ENCODE measurements at places on chromosomes 1 and 21.
A peak's percentile ranks its signal among the peaks of the same experiment; 100 is the strongest.

- DNase-seq = no peak
Measured at GRCh38 chr1:65166572-65167305, 18.7 kb downstream of the AK4 start.

- DNase-seq = no peak
Measured at GRCh38 chr1:114234408-114235124, 80.9 kb upstream of the SYT6 start.

GRCh38 chr1:181021811-181022434 is 747 bp downstream of the STX6 start:
- DNase-seq = peak; percentile 83

GRCh38 chr1:91555821-91556531 is 55.3 kb downstream of the CDC7 start:
- peak; percentile 66 for DNase-seq

- DNase-seq = peak; percentile 20
Measured at GRCh38 chr1:212186427-212187207, 98.6 kb upstream of the PPP2R5A start.

DNA sequence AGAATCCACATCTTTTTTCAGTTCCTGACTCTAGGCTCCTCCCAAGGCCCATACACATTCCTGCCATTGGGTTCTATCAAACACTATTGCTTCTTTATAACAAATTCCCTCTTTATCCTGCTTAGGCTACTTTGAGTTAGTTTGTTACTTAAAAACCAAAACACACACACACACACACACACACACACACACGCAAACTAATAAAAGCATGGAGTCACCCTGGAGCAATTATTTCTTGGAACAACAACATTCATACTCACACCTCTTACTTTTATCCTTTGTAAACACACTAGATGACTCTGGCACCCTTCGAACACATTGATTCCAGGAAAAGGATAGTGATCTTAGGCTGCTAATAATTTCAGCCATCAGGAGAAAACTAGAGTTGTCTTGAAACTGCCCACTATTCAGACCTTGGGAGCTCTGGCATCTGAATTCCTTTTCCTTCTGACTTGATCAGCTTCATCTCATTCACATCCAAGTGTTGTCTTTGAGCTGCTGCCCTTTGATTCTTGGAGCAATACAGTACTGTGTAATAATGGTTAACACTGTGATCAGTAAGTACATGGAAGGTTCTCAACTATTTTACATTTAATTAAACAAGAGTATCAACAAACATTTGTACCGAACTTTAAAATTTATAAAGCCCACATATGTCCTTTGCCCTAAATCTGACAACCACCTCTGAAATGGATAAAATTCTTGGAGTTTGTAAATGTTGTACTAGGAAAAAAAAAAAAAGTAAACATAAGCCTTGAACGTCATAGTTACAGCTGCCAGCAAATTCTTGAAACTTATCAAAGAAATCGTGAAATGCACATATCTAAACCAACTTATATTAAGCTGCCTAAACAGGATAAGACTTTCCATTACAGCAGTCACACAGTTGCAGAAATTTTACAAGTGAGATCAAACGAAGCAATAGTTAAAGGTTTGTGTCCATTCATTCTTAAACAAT is 2.8 kb upstream of the SEC22B start:
- DNase-seq = peak; percentile 7

GRCh38 chr1:228502522-228502921 is 15.3 kb downstream of the RNF187 start:
- no peak for DNase-seq

DNA sequence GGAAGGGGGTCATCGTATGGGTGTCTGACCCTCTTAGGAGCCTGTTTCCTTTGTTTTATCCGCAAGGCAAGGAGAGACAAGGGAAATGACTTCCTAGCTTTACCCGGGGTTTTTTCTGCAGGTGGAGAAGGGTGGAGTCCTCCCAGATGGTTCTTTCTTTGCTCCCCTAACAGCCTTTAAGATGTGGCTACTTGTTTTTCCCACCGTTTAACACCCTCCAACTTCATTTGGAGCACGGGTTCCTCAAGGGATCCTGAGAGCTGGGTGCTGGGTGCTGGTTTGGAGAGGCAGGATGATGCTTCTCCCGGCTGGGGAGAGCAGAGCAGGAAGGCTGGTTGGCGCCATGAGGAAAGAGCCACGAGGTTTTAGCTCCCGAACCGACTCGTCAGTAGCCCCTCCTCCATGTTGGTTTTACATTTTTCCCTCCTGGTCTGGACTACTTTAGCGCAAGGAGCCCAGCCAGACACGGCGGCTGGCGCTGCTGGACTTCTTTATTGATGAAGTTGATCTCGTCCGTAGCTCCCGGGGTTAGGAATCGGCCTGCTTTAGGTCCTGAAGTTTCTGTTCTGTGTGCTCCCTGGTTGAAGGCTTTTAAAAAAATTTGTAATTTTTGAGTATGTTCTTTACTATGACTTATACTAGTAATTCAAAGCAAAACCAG is 1.4 kb downstream of the UCK2 start:
- peak; percentile 79 for DNase-seq

DNA sequence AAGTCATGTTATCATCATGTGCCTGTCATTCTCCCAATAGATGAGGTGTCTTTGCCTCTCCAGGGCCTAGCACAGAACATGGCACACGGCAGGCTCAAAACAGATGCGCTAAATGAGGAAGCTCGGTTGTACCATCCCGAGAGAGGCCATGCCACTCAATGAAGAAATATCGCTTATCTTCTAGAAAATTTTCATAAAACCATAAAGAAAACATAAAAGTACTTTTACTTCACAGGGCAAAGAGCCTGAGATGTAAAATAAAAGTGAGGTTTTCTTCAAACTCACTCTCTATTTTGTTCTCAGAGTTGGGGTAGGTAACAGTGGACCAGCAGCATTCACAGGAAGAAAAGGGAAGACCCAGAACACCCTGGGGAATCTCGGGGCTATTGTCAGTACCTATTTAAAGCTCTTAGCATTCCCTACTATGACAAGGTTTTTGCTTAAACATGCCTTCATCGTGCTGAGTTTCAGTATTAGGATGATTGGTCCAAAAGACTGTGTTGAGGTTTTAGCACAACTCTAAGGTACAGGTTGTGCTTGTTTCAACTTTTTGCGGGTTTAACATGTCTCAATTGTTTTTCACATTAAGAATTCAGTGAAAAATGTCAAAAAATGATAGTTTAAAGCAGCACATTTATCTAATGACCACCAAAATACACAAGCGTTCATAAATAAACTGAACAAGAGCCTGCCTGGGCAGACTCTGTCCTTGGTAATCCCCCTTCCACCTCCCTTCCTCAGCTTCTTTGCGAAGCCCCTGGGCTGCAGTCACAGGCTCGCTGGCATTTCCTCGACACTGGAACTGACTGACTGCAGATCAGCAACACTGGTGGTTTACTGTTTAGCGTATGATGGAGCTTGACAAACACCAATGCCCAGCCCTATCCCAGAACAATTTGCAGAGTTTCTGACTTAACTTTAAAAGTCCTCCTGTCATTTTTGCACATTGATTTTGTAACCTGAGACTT is 55.6 kb downstream of the COQ8A start:
- no peak for DNase-seq

DNA sequence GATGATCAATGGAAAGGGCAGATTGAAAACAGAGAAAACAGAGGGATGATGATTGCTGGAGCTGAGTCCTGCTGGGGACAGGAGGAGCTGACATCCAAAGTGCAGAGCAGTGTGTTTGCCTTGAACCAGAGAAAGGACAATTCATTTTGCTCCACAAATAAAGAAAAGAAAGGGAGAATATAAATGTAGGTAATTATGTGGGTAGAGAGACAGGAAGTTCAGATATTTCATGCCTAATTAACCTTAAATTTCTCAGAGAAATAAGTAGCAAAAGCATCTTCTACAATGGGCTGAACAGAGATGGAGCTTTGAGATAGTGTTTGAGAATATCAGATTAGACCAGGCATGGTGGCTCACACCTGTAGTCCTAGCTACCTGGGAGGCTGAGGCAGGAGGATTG is 93.2 kb downstream of the TNFSF18 start:
- no peak for DNase-seq

GRCh38 chr1:119873135-119874015 is 22.9 kb downstream of the ADAM30 start:
- DNase-seq = peak; percentile 92

DNA sequence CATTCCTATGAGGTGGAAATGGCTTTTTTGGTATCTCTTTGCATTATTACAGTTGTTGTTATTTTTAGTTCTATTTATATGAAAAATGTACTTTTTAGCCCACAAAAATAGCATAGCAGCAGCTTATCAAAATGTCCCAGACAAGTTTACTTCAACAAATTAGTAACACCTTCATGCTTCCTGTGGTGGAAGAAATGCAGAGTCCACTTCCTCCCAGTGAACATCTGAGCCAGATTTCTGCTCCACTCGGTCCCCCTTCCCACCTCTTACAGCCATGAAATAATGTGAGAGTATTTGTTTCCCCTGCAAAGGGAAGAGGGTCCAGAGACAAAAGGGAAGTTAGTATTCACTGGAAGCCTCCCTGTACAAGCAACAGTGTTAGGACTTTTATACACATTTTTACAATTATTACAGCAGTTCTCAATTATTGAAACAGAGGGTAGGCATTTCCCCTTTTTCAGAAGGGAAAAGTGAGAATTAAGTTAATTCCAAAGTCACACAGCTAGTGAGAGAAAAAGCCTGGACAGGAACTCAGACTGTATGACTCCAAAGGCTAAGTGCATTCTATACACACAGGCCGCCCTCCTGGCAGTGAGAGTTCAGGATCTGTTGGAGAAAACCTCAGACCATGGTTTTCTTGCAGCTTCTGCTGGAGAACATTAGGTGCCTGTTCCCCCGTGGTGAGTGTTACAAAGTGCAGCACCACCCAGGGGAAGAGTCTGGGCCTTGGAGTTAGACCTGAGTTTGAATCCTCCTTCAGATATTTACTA is 126.5 kb downstream of the PBX1 start:
- no peak for DNase-seq

- peak; percentile 68 for DNase-seq
Measured at GRCh38 chr1:89843273-89844130, 22.7 kb downstream of the LRRC8D start.

- no peak for DNase-seq
Measured at GRCh38 chr1:42153624-42154023, 414 bp downstream of the GUCA2B start.

DNA sequence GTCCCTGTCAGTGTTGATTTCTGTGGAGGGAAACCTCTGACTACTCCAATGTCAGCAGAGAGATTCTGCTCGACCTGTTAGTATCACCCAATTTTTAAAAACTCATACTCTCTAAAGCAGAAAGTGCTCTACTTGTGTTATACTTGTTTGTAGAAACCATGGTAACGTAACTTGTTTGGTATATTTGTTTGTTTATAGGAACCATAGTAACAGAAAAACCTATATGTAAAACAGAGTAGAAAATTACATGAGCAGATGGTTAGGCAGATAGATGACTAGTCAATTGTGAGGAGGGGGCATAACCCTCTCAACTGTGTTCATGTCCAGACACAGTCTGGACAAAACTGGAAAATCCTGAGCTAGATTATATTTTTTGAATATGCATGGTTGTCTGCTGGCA is 6.7 kb downstream of the TRIM45 start:
- DNase-seq = no peak

GRCh38 chr21:42509244-42509643 is 4.4 kb upstream of the SLC37A1 start:
- DNase-seq = no peak

DNA sequence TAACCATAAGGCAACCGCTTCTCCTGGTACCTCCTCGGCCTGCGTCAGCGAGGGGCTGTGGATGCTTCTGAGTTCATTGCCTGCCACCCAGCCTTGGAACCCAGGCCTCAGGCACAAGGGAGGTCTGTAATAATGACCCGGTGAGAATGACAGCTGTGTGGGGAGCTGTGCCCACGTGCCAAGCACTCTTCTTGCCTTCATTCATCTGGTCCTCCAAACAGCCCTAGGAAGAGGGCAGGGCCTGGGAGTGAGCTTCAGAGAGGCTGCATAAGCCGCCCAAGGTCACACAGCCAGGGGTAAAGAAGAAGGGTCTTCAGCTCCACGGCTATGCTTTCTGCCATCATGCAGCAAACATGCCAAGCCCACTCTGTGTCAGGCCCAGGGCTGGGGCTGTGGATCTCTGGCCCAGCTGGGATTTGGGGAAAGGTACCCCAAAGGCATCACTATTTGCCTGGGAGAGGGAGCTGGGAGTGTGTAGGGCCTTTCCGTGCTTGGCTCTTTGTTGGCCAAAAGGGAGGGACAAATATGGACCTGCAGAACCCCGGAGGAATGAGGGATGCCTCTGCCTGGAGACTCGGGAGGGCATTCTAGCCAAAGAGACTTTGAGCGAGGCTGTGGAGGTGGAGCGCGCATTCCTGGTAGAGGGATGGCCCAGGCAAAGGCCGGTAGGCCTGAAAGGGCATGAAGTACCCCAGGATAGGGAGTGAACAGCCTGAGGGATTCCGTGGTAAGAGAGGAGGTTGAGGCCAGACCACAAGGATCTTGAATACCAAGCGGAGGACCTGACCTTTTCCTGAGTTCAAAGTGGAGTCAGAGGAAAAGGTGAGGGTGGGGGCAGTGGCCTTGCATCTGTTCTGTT is 10.1 kb upstream of the EDN2 start:
- peak; percentile 25 for DNase-seq

GRCh38 chr1:227213426-227213825 is 104.9 kb downstream of the CDC42BPA start:
- no peak for DNase-seq

GRCh38 chr1:24709791-24710441 is 35.3 kb upstream of the CLIC4 start:
- DNase-seq = peak; percentile 66

- no peak for DNase-seq
Measured at GRCh38 chr1:46764402-46764801, 34.4 kb upstream of the CYP4B1 start.

DNA sequence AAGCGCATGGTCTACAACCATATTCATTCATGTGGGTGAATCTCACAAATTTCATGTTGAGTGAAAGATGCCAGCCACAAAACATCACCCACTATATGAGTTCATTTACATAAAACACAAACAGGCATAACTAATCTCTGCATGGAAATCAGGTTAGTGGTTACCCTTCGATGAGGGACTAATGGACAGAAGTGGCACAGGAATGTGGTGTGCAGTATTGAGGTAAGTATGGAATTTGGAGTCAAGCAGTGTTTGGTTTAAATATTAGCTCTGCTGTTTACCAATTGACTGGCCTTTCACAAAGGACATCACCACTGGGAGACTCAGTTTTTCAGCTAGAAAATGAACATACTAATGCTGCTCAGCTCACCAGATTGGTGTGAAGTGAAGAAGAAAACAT is 24.2 kb downstream of the CCDC185 start:
- no peak for DNase-seq

DNA sequence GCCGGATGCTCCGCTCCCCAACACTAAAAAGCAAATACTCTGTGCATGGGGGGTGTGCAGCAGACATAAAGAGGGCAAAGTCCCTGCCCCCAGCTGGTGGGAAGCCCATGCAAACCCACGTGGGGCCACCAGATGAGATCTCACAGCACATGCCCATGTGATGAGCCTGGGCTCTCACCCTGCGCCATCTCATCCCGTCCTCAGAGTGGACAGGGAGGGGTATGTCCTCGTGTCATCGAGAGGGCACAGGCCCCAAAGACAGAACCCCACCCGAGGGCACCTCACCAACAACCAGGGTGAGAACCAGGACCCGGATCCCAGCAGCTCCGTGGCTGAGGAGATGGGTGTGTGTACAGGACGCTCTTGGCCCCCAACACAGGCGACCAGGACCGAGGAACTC is 25.1 kb upstream of the ARHGEF16 start:
- no peak for DNase-seq

GRCh38 chr1:247112479-247112781 is 8.3 kb upstream of the ZNF669 start:
- no peak for DNase-seq

- no peak for DNase-seq
Measured at GRCh38 chr1:204453141-204453772, 41.3 kb downstream of the PIK3C2B start.

- DNase-seq = no peak
Measured at GRCh38 chr1:209364716-209365115, 218.8 kb upstream of the CAMK1G start.
